ENCODE measurements at places on chromosomes 2 and 18.

DNA sequence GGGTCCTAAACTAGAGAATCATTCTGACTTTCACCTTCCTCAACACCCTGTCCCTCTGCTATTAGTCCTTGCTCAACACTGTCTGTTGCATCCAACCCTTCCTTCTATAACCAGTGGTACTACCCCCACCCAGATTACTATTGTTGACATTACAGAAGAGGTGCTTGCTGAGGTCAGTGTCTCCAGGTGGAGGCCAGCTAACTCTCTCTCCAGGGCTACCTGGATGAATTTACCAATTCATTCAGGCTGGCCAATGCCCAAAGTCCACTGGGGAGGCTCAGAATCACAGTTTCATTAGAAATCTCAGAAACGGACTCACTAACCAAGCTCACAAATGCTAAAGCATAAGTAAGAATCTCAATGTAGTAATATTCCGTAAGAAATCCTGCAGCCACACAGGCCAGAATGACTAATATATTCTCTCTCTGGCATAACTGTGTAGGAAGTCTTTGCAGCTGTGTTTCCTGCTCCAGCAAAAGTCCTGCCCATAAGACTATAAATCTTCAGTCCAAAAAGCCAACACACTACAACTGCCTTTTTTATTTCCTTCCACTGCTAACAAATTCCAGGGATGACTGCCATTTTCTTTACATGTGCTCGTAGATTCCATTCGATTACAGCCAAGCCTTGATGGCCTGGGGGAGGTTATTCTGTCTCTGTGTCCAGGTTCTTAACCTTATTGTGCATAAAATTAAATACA is 10.0 kb upstream of the TTR start:
- no peak for DNase-seq

DNA sequence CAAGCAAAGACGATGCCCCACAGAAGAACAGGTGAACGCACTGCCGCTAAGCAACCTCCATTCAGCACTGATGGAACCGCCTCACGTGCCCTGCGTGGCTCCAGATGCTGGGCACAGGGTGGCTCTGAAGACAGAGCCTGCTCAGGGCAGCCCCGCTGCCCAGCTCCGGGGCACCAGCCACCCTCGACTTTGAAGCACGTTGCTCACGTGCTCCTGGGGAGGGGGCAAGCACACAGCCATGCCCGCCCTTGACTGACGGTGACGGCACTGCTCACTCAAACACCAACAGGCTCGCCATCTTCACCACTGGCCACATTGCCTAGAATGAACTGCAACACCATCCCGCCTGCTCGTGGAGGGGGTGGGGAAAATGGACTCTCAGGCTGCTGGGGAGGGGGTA is 251.3 kb downstream of the HDAC4 start:
- no peak for DNase-seq

- no peak for DNase-seq
Observed at GRCh38 chr18:51523671-51524070, 326.2 kb upstream of the MEX3C start.

DNA sequence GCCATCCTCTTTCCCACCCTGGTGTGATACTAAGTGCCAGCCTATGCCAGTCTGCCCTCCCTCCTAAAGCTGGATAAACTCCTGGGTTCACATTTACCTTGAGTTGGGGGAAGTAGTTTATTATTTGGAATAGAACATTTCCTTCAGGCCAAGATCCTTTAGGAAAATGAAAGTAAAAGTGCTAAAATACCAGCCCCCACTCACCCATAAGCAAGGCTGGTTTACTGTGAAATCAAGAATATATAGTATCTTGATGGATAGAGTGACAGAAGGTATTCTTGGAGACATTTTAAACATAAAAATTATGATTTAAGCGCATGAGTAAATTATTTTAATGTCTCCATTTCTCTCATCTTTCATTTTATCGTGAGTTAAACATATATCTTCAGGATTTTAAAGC is 27.1 kb downstream of the ZNF532 start:
- DNase-seq = no peak

GRCh38 chr18:10515456-10515855 is 10.4 kb upstream of the NAPG start:
- no peak for DNase-seq

DNA sequence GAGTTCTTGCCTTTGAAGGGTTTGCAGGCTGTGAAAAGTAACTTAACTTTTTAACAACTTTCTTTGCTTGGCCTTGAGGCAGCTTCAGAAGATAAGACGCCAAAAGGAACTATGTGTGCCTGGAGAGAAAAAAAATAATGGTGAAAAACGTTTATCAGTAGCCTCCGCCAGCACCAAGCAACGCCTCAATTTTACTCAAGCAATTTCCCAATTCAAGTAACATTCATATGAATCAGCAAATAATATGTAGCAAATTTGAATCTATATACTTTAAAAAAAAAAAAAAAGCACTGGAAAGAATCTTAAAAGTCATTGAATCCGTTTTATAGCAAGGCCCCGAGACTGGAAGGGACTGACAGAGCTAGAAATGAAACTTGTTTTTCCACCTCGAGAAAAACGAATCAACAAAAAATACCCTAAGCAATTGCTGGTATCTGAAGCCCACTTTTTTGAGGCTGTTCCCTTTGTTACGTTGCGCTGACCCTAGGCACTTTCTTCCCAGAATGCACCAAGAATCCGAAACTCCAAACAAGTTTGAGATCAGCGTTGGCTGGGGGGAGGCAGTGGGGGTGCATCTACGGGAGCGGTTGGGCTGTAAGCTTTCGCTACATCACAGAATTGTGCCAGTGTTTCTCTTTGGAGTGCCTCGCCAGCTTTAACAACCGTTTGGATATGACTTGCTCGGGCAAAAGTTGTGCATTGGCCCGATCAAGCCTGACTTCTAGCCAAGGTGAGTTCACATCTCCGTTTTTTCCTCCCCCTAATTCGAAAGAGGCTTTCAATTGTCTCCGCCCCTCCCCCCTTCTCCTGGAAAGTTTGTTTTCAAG is 2.7 kb upstream of the TGIF1 start:
- no peak for DNase-seq

GRCh38 chr18:58175786-58176176 is 131.8 kb downstream of the NEDD4L start:
- DNase-seq = no peak

DNA sequence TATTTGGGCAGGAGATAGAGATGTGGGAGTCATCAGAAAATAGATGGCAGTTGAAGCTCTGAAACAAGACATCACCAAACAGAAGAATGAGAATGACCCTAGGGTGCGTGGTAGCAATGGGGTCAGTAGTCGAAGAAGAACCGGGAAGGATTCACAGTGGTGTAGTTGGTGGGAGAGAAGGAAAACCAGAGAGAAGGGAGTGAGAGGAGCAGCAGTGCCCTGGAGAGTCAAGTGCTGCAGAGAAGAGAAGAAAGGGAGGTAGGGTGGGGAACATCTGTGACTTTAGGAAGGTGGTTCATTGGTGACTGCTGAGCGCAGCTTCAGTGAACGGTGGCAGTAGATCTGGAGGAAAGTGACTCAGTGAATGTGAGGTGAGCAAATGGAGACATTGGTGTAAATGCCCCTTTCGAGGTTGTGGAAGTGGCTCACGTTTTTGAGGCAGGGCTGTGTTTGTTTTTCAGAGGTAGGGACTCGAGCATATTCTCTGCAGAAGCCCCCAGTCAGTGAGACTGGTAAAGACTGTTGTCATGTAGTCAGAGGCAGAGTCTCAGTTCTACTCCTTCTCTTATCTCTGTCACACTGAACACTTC is 36.4 kb downstream of the CDC42EP3 start:
- DNase-seq = no peak

All from NCI-H524 (cell line).